ENCODE measurements at places on chromosomes 12 and 14.

DNA sequence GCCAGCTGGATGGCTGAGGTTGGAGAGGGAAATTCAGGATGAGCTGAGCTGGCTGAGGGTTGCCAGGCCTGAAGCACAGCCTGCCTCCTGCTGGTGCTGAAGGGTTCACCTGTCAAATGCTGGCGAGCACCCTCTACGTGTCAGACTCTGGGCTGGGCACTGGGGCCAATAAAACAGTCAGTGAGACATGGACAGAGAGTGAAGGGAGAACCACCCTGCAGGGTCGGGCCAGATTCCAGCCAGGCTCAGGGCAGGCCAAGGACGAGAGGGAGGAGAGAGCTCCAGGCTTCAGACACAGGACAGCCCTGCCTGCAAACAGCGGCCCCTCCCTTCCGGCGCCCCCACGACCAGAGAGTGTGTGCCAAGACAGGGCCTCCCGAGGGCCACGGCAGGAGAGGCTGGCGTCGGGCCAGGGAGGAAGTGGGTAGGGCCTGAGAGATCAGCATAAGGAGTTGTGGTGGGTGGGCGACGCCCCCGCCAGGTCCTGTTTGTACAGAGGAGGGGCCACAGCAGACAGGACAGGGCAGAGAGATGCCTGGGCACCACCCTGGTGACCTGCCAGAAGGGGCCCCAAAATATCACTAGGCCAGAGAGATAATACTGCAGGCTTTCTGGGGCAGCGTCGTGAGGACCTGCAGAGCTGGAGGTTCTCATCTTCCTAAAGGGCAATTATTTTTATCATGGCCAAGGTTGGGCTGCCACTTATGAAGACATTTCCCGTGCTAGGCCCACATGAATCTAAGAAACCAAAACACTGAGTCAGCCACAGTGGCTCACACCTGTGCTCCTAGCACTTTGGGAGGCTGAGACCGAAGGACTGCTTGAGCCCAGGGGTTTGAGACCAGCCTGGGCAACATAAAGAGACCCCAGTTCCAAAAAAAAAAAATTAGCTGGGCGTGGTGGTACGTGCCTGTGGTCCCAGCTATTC is 73.1 kb upstream of the GPR68 start:
- DNase-seq: peak; percentile 67

- DNase-seq: no peak
Measured at GRCh38 chr12:78171061-78171460, 340.4 kb downstream of the NAV3 start.

DNA sequence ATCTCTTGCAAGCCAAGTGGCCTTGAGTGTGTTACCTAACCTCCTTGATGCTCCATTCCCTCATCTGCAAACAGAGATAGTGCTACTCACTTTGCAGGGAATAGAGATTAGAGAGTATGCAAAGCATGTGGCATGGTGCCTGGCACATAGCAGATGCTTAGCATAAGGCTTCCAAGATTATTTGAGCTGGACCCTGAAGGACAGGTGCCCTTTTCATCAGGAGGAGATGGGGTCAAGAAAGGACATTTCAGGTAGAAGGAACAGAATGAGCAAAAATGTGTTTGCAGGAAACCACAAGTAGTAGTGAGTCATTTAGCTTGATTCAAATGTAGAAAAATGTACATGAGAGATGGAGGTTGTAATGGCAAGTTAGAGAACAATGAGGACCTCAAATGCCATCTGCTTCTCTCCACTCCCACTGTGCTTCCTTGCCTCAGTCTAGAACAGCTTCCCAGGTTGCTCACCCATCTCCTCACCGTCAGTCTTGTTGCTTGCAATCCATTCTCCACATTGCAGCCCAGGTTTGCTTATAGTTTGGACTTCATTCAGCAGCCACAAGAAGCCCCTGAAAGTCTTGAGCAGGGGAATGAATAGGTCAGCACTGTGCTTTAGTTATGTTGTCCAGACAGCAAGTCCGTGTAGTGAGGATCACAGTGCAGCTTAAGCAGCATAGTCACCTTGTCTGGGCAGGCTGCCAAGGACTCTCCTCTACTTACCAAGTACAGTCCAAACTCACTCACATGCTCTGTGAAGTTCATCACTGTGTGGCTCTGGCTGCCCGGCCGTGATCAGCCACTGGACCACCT is 536.3 kb upstream of the CCDC196 start:
- DNase-seq: no peak

- peak; percentile 94 for DNase-seq
Measured at GRCh38 chr12:113413488-113413939, 8.7 kb upstream of the SDSL start.

DNA sequence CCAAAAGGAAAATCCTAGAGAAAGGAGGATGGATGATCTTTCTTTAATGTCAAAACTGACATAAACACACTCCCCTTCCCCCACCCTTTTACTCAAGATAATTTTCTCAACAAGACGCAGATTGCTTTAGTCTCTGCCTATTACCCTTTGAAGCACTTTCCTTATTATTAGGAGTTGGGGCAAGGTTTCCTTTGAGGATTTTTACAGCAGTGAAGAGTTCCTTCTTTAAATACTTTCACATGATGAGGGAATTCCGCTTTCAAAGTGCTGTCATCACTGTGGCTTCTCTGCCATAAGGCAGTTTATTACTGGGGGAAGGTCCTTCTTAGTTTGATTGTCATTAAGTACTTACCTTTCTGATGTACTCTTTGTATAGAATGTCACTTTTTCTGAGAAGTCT is 172.1 kb downstream of the MSRB3 start:
- no peak for DNase-seq

GRCh38 chr12:115687094-115687493 is 590.4 kb downstream of the MED13L start:
- no peak for DNase-seq

- DNase-seq: peak; percentile 33
Measured at GRCh38 chr12:123152833-123153232, 1.9 kb upstream of the PITPNM2 start.

DNA sequence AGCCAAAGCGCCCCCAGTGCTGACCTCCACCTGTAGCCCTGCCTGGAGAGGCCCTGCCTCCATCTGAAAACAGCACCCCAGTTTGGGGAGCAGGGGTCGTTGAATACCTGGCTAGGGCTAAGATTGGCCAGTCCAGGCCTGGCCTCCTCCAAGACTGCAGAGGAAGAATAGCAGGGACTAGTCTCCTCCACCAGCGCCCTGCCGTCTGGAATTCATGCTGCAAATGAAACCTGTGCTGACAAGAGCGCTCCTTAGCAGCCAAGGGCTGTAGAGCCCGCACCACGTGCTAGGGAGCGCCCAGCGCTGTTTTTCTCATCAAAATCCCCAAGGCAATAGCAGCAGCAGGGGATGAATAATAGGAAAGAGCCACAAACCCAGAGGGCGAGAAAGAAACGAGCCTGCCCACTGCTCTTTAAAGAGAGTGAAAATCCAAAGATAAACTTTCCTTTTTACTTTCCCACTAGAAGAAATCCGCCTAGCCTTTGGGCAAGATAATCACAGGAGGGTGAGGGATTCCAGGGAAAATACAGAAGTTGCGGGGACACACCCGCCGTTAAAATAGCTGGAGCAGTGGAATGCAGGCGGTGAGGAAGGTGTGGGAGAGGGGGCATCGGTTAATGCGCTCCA is 3.3 kb downstream of the COL2A1 start:
- no peak for DNase-seq

DNA sequence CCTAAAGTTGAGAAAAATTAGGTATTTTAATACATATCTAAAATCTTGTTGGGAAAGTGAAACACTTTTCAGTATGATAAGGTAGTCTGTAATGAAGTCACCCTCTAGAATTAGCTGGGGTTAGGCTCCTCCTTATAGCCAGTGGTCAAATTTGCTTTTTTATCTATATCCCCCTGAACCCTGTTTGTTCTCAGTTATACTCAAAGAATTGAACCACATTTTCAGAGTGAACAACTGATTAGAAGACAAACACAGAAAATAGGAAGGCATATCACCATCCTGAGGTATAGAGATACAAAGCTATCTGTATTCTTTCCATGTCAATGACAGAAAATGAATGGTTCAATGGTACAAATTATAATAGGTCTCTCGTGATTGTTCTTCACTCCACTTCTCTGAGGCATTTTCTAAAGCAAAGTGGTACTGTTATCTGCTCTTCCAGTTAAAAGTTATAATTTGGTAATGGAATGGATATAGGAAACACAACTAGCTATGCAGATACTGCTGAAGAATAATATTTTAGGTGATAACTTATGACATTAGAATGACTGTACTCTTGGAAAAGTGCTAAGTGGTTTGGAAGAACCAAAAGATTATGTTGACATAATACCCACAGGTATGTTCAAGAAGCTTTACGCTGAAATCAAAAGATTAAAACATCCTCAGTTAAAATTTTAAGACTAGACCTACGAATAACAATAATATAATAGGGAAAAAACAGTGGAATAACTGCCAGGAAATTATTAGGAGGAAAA is 27.6 kb downstream of the WASHC3 start:
- no peak for DNase-seq

- DNase-seq: no peak
Measured at GRCh38 chr14:75328558-75329155, 50.0 kb downstream of the FOS start.

DNA sequence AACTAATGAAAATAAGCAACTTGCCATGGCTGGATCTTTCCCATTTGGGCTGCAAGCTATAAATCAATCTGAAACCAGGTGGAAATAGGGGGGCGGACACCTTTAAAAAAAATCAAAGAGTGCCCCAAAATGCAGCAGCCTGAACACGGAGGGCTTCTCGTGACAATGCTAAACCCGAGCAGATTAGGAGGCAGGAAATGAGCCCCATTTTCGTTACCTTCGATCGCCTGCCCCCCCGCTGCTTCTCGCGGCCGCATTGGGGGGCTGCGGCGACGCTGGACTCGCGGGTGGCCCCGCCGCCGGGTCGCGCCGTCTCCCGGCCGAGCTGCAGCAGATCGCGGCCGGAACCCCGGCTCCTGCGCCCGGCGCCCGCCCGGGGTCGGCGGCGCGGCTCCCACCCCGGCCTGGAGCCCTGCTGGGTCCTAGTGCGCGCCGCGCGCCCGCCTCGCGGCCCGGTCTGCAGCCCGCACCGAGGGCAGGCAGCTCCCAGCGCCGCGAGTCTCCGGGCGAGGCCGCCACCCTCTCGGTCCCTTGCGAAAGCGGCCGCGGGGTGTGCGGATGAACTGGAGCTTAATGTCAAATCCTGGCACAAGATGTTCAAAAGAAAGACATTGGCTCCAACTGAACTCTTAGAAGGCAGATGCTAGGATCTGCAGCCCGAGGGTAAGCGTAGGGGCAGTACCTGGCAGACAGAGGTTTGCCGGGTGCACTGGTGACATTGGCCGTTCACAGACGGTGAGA is 201.9 kb upstream of the FOXN3 start:
- peak; percentile 82 for DNase-seq

- no peak for DNase-seq
Measured at GRCh38 chr12:15863372-15863771, 18.8 kb upstream of the STRAP start.

DNA sequence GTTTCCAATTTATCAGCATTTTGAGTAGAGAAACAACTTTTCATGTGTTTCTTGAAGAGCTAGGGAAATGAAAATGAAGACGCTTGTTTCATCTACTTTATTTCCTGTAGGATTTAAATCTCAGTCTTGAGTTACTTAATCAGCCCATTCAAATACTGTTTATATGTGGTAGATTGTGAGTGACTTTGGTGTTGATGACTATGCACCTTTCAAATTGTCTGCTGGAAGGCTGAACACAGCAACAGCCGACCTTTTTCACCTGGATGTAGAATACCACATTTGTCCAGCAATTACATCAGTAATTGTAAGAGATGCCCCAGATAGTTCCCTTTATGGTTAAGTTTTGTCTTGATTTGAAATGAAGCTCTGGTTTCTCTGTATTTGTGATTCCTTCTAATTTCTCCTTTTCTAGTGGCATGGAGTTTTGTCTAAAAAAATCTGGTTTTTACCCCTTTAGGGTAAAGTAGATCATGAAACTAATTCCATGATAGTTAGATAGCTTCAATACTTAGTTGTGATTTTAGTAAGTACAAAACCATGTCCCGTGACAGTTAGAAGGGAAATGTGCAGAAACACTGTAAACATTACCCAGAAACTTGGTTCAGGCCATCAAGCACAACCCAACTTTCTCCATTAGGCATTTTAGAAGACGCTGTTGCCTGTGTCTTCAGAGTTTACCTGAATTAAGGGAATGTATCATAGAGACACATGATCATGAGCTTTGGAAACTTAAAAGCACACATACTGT is 165.0 kb downstream of the SRGAP1 start:
- DNase-seq: no peak

- no peak for DNase-seq
Measured at GRCh38 chr14:21796916-21797315, 123.3 kb upstream of the OR4E1 start.

DNA sequence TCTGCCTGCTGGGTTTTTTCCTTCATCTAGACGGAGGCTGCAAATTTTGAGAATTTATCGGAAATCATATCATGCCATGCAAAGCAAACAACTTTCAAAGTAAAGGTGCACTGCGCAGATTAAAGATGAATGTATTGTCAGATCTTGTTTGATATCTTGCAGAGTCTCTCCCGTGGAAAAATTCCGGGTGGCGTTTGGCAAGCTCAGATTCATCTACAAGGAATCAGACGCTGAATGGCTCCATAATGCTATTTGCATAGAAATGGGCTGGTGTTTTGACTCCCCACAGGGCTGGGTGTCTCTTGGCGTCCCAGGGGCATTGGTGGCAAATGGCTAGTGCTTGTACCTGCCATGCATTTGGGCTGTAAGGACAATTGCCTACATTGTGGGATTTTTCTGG is 274.0 kb downstream of the VRK1 start:
- DNase-seq: no peak

DNA sequence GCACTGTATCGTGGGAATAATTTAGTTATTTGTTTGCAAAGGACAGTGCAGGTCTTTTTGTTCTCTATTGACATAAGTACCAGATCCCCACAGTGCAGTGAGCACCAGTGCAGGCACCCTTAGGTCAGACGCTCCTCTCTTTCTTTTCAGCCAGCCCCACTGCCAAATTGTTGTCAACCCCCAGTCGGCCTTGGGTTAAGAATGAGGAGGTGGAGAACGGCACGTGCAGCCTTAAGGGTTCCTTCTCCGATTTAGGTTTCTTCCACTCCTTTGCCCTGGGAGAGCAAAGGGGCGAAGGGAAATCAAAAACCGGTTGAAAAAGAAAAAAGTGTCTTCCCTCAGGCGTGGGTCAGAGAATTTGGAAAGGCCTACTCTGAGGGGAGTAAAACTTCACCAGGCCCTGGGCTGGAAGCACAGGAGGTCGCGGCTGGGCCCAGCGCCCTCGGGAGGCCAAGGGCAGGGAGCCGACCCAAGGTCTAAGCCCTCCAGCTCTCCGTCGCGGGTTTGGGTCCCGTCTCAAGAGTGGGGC is 4.3 kb downstream of the PAX9 start:
- DNase-seq: no peak
